ENCODE measurements at places on chromosomes 5 and 9. TPM values are rescaled to one million over a fixed set of nuclear protein-coding genes. Genes with fewer than 3 reads are reported as not detected.

DNA sequence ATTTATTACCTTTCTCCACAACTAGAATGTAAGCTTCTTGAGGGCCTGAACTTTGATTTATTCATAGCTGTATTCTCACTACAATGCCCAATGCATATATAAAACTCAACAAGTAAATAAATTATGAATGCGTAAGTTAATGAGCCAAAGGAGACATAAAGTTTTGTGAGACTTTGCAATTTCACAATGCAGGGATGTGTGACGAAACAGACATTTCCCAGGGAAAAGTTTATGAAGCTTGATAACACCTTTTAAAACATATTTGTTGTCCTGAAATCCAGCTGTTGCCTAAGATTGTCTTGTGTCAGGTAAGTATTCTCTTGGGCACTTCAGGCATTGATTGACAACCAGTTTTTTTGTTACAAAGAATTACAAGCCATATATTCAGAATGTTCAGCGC is 800.1 kb downstream of the BRINP1 start:
- no peak for DNase-seq

- DNase-seq, result no peak
Observed at GRCh38 chr5:173328844-173329490, 753 bp upstream of the STC2 start.

GRCh38 chr9:35652829-35653209 is 2.1 kb upstream of the SIT1 start:
- no peak for DNase-seq

DNA sequence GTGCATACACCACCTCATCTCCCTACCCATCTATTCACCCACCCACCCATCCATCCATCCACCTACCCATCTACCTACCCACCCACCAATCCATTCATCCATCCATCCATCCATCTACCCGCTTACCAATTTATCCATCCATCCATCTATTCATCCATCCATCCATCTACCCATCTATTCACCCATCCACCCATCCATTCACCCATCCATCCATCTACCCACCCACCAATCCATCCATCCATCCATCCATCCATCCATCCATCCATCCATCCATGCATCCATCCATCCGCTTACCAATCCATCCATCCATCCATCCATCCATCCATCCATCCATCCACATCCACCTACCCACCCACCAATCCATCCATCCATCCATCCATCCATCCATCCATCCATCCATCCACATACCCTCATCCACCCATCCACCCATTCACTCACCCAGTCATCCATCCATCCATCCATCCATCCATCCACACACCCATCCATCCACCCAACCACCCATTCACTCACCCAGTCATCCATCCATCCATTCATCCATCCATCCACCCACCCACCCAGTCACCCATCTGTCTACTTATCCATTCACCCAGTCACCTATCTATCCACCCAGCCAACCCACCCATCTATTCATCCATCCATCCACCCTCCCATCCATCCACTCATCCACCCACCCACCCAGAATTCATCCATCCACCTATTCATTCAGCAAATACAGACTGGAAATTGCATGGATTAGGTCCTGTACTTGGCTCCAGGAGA is 125.6 kb downstream of the RXRA start:
- DNase-seq, result no peak

DNA sequence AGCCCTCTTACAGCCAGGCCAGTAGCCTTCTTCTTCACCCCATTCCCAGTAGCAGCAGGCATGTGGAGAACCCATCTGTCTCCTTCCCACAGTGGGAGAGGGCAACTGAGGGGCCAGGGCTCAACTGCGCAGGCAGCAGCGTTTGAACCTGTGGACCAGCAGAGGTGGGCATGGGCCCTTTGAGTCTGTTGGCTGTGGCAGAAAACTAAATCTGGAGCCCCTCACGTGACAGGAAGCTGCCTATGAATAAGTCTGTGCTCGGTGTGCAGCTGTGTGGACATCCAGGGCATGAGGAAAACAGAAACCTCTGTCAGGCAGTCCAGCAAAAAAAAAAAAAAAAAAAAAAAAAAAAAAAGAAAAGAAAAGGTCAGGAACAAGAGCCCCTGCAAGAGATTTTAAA is 189.2 kb upstream of the NR3C1 start:
- peak; percentile 23 for DNase-seq

GRCh38 chr5:168766426-168766700 is 187.2 kb upstream of the PANK3 start:
- DNase-seq, result no peak

GRCh38 chr9:72013292-72013760 is 47.1 kb downstream of the C9orf57 start:
- DNase-seq, result no peak

GRCh38 chr9:21565155-21565554 is 83.0 kb upstream of the IFNE start:
- no peak for DNase-seq

DNA sequence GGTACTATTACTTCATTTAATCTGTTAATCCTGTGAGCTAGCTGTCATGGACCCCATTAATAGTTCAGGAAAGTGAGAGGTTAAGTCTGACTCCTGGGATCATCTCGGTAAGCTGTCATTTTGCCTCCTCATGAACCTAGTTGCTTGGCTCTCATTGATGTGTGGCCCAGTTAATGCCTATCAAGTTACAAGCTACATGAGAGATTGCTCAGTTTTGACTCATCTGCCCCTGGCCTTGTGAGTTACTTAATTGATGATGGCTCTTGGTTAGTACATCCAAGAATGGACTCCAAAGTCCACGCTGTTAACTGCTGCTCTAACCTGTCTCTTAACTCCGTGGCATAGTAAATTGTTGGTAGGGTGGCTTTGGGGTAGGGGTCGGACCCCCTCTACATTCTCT is 23.9 kb downstream of the LARP1 start:
- DNase-seq, result peak; percentile 73

GRCh38 chr5:148394587-148395019 is 10.8 kb downstream of the FBXO38 start:
- no peak for DNase-seq

- no peak for DNase-seq
Observed at GRCh38 chr5:145245354-145245753, 589.8 kb downstream of the PRELID2 start.

- DNase-seq, result no peak
Observed at GRCh38 chr5:157108976-157109375, at the start of gene HAVCR2. Gene HAVCR2, minus strand, starts transcription at chr5:157109044. Its CDS starts 61 bp downstream, at chr5:157108983.

DNA sequence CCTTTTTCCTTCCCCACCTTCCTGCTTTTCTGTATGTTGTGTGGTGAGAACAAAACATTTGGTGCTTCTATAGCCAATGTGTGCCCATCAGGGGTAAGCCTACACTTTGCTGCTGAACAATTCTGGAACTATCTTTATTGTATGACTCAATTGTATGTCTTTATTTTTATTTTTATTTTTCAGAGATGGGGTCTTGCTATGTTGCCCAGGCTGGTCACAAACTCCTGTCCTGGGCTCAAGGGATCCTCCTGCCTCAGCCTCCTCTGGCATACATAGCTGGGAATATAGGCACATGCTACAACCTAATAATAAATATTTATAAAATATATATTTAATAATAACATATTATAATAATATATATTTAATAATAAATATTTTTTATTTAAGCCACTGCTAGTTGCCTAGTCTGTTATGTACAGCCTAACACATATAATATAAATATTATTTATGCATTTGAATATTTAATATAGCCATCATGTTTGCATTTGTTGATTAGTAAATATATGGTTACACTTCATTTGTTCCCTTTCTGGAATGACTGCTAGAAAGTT is 11.8 kb upstream of the DMXL1 start:
- DNase-seq, result no peak

- no peak for DNase-seq
Observed at GRCh38 chr5:91691592-91691991, 308.5 kb upstream of the ARRDC3 start.

DNA sequence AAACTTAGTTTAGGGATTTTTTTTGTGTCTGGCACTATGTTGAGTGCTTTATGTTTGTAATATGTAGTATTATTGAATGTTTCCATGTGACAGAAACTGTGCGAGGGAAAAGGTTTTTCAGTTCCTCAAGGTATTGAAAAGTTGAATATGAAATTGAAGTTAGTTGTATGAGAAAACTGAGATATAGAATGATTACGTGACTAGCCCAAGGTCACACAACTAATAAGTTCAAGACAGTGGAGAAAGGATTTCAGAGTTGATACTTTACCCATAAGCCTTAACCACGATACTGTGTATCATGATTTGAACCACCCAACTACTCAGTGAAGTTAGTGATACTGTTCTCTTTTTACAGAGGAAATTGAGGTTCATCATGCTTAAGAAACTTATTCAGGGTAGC is 5.7 kb downstream of the NIPBL start:
- DNase-seq, result no peak

- no peak for DNase-seq
Observed at GRCh38 chr5:178576591-178577351, 13.4 kb downstream of the COL23A1 start.

DNA sequence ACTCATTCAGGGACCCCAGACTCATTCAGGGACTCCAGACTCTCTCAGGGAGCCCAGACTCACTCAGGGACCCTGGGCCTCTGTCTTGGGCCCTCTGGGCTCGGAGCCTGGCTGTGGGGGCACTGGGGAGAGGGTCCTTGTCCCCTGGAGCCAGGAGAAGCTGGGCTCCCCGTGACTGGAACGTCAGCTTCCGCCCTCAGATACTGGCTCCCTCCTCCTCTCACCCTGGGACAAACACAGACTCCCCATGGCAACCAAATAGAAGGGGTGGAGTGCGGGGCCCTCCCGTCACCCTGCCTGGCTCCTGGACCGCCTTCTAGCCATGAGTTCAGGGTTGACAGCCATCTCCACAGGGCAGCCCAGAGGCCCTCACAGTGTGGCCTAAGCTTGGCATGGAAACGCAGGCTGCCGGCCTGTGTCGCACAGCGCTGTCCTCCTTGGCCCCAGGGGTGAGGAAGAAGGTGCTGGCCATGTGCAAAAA is 27.6 kb downstream of the ZDHHC11B start:
- no peak for DNase-seq

- no peak for DNase-seq
Observed at GRCh38 chr5:138869763-138870500, 5.2 kb downstream of the LRRTM2 start.

GRCh38 chr5:58462623-58463230 is 2.8 kb upstream of the PLK2 start:
- peak; percentile 63 for DNase-seq

GRCh38 chr5:159508344-159508743 is 178.1 kb upstream of the IL12B start:
- no peak for DNase-seq

DNA sequence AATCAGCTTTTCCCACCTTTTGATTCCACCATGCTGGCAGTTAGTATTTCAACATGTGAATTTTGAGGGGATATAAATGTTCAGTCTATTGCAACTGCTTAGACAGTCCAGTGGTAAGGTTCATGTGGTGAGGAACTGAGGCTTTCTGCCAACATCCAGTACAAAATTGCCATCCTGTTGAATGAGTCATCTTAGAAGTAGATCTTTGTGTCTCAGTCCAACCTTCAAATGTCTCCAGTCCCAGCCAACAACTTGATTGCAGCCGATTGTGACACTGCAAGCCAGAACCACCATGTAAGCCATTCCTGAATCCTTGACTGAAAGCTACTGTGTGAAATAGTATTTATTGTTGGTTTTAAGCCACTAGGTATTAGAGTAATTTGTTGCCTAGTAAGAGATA is 331.5 kb upstream of the GRIN3A start:
- DNase-seq, result peak; percentile 76

GRCh38 chr9:121333950-121334773 is 35.9 kb downstream of the STOM start:
- DNase-seq, result no peak

DNA sequence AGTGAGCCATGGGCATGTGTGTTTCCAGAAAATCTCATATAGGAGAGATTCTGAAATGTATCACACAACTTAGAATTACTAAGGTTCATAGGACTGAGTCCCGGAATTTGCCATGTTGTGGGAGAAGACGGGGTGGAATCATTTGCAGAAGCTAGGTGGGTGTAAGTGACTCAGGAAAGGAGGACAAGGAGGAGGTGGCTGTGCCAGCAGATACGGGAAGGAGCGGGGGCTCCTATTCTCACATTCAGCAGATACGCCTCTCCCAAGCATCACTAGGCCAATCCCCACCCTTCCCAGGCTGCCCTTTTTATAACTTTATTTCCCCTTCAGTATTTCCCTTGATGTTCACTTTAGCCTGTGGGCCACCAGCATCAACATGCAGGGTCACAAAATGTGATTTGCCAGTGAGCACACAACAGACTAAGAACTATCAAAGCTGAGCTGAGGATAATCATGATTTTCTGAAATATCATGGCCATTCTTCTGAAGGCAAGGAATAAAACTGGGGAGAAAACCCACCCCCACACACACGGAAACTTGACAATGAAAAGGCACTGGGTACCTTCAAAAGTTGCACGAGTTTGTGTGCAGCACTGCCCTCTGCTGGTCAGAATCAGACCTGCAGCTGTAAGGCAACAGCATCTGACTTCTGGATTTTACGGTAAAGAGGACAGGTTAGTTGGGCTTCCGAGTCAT is 133.2 kb downstream of the MTX3 start:
- DNase-seq, result peak; percentile 49

DNA sequence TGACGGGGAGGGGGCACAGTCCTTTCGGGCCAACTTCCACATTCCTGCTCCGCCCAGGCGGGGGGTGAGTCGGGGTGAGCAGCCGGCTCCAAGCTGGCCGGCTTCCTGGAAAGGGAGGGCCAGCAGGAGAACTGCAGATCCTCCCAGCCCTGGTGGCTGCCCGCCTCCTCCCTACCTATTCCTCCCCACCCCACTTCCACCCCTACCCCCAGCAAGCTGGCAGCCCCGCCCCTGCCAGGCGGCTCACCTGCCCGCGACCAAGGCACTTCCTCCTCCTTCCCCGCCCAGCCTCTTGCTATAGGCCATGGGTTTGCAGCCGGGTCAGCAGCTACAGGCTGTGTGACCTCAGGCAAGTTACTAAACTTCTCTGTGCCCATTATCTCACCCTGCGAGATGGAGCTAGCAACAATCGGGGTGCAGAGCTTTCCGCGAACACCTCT is 5.6 kb upstream of the IRF1 start:
- DNase-seq, result peak; percentile 92

- DNase-seq, result no peak
Observed at GRCh38 chr5:53001541-53001940, 12.4 kb downstream of the ITGA2 start.

DNA sequence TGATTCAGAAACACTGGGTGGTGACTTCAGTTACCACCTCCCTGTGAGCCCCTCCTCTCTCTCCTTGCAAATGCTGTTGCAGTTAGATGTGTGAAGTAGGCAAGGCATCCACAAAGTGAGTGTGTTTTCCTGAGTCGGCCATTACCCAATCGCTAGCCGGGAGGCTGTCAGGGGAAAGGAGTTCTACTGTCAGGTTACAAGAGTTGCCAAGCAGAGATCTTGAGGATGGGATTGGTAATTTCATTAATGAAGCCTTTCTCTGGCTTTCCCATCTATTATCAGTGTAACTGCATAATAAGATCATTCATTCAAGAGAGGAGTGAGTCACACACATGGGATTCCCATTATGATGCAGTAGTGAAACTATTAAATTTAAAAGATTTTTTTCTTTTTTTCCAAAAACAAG is 106.9 kb downstream of the GLDC start:
- DNase-seq, result peak; percentile 33

- DNase-seq, result peak; percentile 8
Observed at GRCh38 chr5:139837711-139838380, 42.2 kb downstream of the PSD2 start.

The PCDHGB2 gene
- total RNA-seq, result 0.34 TPM

The ADAMTS12 gene
- total RNA-seq, result 13.4 TPM

The ANKRD55 gene
- not detected for total RNA-seq

The AHRR gene
- total RNA-seq, result 1.2 TPM

The PCDHB12 gene
- 2.5 TPM for total RNA-seq

The RASA1 gene
- 28.2 TPM for total RNA-seq

The ZNF189 gene
- 23.7 TPM for total RNA-seq

The ARSI gene
- 5.0 TPM for total RNA-seq

The FOXD4L4 gene
- not detected for total RNA-seq

The MAML1 gene
- total RNA-seq, result 18.1 TPM

The PCDHGA4 gene
- total RNA-seq, result 1.4 TPM
